ENCODE measurements at places on chromosomes 11 and 22. TPM values are rescaled to one million over a fixed set of nuclear protein-coding genes. Genes with fewer than 3 reads are reported as not detected.

DNA sequence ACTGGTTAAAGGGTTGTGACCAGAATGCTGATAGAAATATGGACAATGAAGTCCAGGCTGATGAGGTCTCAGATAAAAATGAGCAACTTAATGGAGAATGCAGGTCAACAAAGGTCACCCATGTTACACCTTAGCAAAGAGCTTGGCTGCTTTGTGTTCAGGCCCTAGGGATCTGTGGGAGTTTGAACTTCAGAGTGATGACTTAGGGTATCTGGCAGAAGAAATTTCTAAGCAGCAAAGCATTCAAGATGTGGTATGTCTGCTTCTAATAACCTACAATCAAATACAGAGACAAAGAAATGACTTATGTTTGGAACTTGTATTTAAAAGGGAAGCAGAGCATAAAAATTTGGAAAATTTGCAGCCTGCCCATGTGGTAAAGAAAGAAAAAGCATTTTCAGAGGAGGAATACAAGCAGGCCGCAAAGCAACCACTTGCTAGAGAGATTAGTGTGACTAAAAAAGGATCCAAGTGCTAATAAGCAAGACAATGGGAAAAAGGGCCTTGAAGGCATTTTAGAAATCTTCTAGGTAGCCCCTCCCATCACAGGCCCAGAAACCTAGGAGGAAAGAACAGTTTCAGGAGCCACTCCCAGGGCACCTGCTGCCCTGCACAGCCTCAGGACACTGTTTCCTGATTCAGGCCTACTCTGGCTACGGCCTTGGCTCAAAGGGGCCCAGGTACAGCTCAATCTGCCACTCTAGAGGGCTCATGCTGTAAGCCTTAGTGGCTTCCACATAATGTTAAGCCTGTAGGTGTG, 41.3 kb downstream of the TNKS1BP1 start:
- H3K4me3 ChIP-seq, result no peak overlapping the region
- no peaks in the 10 kb centered on the region for H3K36me3 ChIP-seq
- H3K27me3 ChIP-seq, result peaks cover 13% of the 10 kb centered on the region
- peaks cover 4% of the 10 kb centered on the region for H3K4me1 ChIP-seq

DNA sequence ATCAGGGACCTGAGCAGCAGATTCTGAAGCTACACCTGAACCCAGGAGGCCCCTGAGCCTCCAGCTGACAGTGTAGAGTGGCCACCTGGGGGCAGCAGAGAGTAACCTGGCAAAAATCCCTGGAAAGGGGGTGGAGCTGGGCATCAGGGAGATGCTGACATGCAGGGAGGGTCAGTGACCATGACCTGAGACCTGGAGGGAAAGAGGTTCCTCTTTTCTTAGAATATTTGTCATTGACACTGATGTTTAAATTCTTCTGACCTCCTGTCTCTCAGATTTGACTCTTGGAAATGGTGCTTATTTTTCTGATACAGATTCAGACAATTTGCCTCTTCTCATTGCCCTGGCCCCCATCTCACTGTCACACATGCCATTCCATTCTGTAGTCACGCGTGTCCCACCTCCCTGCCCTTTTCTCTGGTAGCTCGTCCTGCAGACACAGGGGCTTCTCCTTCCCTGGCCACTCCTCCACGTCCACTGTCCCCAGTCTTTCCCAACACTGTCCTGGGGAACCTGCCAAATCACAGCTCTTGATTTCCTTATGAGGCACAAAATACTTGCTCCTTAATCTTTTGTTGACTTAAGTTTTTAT, 117.2 kb upstream of the IGLL5 start:
- H3K27me3 ChIP-seq, result peaks cover 27% of the 10 kb centered on the region
- no peaks in the 10 kb centered on the region for H3K4me1 ChIP-seq
- H3K4me3 ChIP-seq, result no peak overlapping the region
- H3K27ac ChIP-seq, result no peak overlapping the region
- peak; percentile 58 for DNase-seq
- no peaks in the 10 kb centered on the region for H3K36me3 ChIP-seq

DNA sequence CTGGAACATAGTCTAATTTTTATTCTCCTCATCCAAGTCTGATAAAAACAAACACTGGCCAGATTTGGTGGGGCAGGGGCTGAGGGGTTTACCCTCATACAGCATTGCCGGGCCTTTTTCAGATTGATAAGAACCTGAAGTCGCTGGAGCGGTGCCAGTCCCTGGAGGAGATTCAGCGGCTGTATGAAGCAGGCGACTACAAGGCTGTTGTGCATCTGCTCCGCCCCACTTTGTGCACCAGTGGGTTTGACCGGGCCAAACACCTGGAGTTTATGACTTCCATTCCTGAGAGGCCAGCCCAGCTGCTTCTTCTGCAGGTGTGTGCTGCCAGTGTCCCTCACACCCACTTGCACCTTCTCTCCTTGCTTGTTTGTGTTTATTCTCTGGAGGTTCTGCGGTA, 55.8 kb downstream of the CABIN1 start:
- no peak overlapping the region for H3K4me3 ChIP-seq
- DNase-seq, result no peak
- H3K27ac ChIP-seq, result peak overlapping the region; percentile 62
- H3K36me3 ChIP-seq, result peaks cover 49% of the 10 kb centered on the region

GRCh38 chr11:110375351-110375750, 54.4 kb upstream of the FDX1 start:
- DNase-seq, result no peak
- H3K27ac ChIP-seq, result no peak overlapping the region
- H3K36me3 ChIP-seq, result no peaks in the 10 kb centered on the region
- H3K4me3 ChIP-seq, result no peak overlapping the region
- no peaks in the 10 kb centered on the region for H3K27me3 ChIP-seq

The VSIG2 gene
- 0.34 TPM for total RNA-seq

All from activated naive CD8-positive, alpha-beta T cell treated with anti-CD3 and anti-CD28 coated beads, Interleukin-2, amount 10 ng/mL, durations not matched to agents 7 days and 5 days (primary cell).